Sciatic nerve (tissue), 2 donors: ENCODE measurements at places on chromosomes 11 and 22. TPM values are rescaled to one million over a fixed set of nuclear protein-coding genes. Genes with fewer than 3 reads are reported as not detected.

The TMEM138 gene
- 38.2 TPM for total RNA-seq

The NPAS4 gene
- total RNA-seq: not detected

The PLAAT4 gene
- total RNA-seq: 36.7 TPM

The NRGN gene
- 6.2 TPM for total RNA-seq

The HTR3A gene
- total RNA-seq: not detected

DNA sequence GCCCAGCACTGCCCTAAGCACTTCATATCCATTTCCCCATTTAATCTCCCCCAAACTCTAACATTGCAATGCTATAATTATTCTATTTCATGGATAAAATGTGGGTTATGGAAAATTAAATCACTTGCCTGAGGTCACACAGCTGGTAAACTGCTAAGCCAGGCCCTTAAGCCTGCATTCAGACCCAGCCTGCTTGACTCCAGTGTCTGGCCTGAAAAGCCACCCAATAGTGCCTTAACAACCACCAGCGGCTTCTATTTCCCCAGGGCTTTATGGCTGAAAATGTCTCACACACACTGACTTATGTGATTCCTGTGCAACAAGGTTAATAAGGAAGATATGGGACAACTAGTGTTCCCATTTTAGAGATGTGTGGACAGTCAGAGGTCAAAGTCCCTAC is 178.5 kb upstream of the SNX19 start:
- DNase-seq: no peak

DNA sequence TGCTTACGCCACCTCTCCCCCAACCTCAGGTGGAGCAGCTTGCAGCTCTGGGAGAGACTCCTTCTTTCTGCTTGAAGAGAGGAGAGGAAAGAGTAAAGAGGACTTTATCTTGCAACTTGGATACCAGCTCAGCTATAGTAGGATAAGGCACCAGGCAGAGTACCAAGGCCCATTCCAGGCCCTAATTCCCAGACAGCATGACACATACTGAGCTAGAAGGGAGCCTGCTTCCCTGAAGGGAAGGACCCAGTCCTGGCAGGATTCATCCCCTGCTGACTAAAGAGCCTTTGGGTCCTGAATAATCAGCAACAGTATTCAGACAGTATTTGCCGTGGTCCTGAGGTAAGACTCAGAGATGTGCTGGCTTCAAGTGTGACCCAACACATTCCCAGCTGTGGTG is 41.4 kb downstream of the PPME1 start:
- DNase-seq: no peak

- peak; percentile 41 for DNase-seq
These were observed 13.7 kb downstream of the SCN4B start for GRCh38 chr11:118138839-118139420.

DNA sequence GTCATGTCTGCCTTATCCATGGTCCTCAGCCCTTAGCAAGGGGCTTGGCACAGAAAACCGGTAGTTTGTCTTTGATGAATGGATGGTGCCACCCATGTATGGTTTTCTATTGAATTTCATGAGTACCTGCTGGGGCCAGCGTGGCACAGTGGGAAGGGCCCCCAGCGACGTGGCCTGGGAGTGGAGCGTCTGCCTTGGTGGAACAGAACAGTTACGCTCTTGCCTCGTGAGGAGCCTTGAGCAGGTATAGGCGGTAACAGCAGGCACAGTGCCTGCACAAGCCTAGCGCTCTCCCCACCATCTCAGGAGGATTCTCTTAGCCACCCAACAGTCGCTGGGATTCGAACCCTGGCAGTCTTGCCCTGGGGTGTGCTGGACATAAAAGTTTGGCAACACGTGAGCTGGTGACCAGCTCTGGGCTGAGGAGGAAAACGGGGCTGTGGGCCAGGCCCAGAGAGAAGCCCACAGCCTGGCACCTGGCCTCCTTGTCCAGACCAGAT is 3.0 kb upstream of the SSH3 start:
- peak; percentile 45 for DNase-seq

- no peak for DNase-seq
These were observed 5.8 kb upstream of the JAM3 start for GRCh38 chr11:134063124-134063495.

DNA sequence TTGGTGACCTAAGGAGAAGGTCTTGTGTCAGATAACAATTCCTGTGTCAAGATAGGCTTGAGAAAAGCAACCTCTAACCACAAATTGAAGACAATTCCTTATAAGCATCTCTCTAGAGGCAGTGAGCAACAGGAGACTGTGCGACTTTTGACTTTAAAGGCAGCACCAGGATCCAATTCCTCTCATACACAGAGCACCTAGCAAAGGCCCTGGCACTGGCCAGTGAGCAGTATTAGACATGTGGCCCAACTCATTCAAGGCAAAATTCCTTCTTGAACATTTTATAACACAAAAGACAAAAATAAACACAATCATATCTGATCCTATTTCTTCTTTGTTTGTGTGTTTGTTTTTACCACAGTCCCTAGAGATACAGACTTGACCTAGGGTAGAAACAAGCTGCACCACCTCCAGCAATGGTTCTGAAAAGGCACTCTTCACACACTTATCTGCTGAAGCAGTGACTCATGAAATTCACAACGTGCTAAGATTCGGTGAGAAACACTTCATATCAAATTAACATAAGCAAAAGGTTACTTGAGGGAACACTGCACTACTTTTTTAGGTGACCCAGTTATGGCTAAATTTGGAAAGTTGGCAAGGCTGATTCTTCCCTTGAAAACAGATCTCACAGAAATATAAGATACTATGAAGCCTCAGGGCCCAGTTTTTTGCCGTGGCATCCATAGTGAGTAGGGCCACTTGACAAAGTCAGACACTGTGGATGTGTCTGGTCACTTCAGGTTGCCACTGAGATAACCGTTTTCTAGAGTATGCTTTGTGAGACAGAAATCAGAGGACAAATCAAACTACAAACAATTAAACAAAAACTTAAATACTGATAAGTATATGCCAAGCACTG is 1018.9 kb downstream of the DLG2 start:
- no peak for DNase-seq

DNA sequence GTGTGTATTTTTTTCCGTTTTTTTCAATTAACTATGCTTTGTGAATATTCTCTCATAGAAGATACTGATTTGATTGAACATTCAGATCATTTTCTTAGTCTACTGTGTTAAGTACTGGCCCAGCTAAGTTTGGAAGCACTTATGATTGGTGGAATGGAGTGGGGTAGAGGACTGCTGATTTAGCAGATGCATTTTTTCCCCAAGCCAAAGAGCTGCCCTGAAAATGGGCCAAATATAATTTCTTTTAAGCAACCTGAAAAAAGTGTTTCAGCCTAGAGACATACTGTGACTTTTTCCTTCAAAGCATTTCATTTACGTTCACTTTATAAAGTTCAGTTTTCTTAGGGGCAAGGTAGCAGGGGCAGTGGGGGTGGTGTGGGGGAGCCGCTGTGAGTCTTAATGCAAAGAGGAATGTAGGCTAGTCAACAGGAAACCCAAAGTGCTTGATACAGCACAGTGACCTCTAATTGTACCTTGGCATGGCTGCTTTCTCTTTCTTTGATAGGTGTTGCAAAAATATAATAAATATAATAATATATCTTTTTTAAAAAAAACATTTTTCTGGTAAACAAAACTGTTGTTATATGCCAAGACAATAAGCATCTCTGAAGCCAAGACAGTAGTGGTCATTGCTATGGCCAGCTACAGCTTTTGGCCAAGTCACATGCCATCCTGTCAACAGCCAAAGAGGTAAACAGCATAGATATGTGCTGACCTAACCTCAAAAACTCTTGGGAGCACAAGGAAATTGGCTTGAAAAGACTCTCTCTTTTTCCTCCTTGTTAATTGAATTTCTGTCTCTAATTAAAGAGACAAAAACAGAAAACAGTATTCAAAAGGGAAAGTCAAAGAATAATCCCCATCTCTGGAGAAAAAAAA is 58.8 kb downstream of the LIF start:
- DNase-seq: no peak

DNA sequence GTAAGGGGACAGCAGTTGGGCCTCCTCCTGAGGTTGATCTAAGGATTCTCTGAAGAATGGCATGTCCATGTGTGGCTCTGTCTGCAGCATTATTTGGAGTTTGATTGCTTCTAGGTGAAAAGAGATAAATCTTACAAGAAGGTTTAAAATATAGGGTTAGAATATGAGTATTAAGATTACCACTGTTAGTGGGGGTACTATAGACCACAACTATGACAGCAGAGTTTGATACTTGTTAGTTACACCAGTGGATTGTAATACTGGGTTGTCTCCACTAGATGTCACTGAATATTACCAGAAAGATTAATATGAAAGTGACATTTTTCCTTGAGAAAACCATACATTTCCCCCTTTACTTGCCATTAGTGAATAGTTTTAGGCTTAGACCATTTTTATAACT is 47.9 kb downstream of the ZNF280B start:
- no peak for DNase-seq
